ENCODE measurements at places on chromosomes 5 and 9.

DNA sequence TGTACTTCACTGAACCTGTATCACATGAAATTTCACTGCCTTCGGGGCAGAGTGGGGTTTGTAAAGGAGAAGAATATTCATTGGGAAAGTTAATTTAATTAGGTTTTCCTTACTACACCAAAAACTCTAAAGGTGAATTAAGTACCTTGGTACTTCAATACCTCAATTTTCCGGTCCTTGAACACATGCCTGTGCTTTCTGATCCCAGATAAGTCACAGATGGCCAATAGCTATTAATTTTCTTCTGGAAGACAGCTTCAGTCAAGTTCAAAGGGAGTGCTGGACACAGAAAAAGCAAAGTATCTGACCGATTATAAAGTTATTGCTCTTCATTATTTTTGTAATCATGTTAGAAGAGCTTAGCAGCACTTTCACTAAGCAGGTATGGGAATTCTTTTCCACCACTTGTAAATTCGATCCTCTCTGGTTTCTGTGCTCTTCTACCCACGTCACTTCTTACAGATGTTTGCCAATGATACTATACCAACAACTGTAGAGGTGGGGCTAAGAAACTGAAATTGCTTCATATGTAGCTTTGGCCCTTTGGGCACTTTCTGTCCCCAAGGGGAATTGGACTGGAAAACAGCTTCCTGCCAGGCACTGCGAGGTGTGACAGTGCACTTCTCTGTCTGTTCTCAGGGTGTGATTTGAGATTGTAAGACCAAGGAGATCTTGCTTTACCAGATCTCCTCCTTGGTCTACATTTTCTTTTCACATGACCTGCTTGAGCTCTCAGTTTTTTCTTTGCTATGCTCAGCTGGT, 164.0 kb downstream of the CCDC192 start:
- DNase-seq: no peak

GRCh38 chr9:124968238-124968637, 27.4 kb upstream of the GOLGA1 start:
- DNase-seq: no peak

- DNase-seq: no peak
Measured at GRCh38 chr5:76983468-76983867, 30.6 kb downstream of the CRHBP start.

- DNase-seq: no peak
Measured at GRCh38 chr9:33524306-33524947, 376 bp downstream of the ANKRD18B start.

- no peak for DNase-seq
Measured at GRCh38 chr9:81414836-81415235, 274.5 kb downstream of the TLE1 start.

- DNase-seq: no peak
Measured at GRCh38 chr5:160921-161802, 30.1 kb upstream of the LRRC14B start.

- DNase-seq: no peak
Measured at GRCh38 chr9:114350636-114351401, 21.1 kb downstream of the ORM2 start.

- no peak for DNase-seq
Measured at GRCh38 chr5:32322882-32323281, 10.1 kb upstream of the MTMR12 start.

DNA sequence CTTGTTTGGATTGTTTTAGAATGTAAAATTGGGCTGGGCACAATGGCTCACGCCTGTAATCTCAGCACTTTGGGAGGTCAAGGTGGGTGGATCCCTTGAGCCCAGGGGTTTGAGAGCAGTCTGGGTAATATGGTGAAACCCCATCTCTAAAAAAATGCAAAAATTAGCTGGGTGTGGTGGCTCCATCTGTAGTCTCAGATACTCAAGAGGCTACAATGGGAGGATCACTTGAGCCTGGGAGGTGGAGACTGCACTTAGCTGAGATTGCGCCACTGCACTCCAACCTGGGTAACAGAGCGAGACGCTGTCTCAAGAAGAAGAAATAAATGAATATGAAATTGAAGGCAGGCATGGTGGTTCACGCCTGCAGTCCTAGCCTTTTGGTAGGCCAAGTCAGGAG, 21.3 kb downstream of the MAML1 start:
- DNase-seq: no peak

DNA sequence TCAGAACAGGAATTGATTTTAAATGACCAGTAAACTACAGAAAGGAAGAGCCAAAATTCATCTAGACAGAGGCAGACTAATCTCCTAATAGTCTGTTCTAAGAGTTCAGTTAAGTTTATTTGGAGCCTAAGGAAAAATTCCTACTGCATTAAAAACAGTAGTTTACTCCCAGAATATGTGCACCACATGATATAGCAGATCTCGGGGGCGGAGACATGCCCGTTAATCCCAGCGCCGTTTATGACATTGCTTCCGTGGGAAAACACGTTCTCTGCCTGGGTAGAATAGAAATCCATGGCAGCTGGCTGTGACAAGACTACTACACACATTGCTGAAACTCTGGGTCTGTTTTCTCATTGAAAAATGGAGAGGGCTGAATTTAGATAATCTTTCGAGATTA, 11.4 kb downstream of the HABP4 start:
- DNase-seq: no peak

DNA sequence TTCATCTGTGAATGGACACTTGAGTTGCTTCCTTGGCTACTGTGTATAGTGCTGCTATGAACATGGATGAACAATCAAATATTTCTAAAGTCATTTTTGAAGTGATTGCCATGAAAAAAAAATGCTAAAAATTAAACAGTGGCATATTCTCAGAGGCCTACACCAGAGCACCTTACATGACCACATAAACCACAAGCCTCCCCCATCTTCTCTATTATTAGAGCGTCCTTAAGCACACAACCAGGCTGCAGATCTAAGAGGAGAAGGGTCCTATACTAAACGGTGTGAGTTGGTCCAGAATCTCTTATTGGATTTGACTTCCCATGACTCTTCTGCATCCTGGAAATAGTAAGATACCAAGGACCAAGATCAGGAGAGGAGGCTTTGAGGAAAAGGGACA, 34.3 kb downstream of the PCA3 start:
- DNase-seq: peak; percentile 5

DNA sequence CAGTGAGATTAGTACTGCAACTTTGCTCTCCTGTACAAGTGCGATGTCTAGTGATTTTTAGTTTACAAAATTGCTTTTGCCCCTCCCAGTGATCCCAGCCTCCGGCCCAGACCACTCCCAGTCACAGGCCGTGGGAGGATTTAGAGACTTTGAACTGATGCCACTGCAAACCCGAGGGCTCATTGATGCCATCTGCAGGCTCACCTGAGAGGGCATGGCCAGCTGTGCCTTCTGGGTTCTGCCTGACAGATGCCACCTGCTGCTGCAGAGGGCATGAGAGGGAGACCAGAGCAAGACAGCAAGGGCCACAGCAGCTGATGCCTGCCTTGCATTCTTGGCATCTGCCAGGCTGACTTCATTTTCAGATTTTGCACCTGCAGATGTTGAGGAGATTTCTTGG, 593.8 kb downstream of the CDK5RAP2 start:
- no peak for DNase-seq

DNA sequence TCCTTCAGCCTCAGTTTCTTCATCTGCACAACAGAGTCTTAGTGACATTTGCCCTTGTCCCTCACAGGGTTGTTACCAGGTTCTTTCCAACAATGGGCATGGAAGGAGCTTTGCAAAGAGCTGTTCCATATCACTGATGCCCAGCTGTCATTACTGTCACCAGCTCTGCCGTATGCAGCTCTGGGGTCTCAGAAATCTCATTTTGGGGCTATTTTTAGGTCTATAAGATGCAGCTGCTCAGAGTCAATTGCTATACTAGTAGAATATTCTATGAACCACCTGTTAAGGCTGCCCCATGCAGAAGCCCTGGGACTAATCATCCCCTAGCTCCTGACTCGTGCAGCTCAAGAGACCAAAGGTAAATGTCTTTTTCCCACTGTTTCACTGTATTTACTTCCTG, 105.1 kb upstream of the TNPO1 start:
- no peak for DNase-seq

GRCh38 chr9:123168586-123168985, 99.8 kb downstream of the STRBP start:
- DNase-seq: no peak

GRCh38 chr5:392431-392988, 50.5 kb upstream of the EXOC3 start:
- DNase-seq: peak; percentile 82

DNA sequence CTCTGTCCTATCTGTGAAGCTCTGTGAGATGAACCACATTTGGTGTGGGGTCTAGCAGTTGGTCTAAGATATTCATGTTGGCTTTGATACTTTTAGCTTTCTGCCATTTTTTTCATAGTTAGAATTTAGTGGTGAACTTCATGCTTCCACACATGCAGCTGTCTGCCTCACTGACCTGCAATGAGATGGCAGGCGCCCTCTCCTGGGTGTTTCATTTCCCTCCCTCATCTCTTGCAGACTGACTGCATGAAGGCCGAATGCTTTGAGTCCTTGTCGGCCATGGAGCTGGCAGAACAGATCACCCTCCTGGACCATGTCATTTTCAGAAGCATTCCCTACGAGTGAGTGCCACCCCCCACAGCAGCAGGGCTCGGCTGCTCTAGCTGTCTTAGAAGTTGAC, 26.1 kb upstream of the CKMT2 start:
- peak; percentile 21 for DNase-seq

GRCh38 chr9:114110180-114110579, 11.1 kb upstream of the KIF12 start:
- no peak for DNase-seq

DNA sequence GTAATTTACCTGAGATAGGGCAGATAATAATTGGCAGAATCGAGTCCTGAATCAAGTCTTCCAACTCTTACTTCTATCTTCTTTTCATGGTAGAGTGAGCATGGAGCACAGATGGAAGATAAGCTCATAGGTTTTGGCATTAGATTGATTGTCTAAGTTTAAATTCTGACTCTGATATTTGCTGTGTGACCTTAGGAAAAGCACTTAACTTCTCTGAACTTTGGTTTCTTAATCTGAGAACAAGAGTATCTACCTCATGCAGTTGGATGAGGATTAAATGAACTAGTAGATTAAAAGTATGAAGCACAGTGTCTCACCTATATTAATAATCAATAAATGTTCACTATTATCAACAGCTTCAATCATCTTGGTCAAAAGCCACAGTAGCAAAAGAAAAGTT, 9.4 kb upstream of the ASTN2 start:
- DNase-seq: no peak

GRCh38 chr5:172952034-172952511, 7.2 kb upstream of the RPL26L1 start:
- no peak for DNase-seq

GRCh38 chr5:103444333-103445038, 118.1 kb downstream of the NUDT12 start:
- no peak for DNase-seq

DNA sequence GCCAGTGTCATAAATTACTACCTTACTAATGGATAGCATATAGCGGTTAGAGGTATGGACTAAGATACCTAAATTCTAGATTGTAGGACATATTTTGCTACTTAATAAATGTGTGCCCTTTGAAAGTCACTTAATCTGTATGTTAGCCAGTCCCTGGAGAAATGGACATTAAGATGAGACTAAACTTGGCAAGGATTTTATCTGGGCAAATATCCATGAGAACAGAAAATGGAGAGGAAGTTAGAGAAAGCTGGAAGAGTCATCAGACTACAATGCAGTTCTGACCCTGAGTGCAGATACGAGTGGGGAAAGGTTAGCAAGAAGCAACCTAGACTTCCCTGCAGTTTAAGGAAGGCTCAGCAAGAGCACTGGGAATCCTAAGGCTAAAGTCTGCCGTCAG, 33.0 kb downstream of the TBCA start:
- DNase-seq: no peak

- no peak for DNase-seq
Measured at GRCh38 chr9:89975630-89976029, 370.8 kb downstream of the GADD45G start.

GRCh38 chr5:157107508-157107907, 1.3 kb downstream of the HAVCR2 start:
- no peak for DNase-seq

- DNase-seq: no peak
Measured at GRCh38 chr9:3719286-3719685, 193.5 kb upstream of the RFX3 start.

DNA sequence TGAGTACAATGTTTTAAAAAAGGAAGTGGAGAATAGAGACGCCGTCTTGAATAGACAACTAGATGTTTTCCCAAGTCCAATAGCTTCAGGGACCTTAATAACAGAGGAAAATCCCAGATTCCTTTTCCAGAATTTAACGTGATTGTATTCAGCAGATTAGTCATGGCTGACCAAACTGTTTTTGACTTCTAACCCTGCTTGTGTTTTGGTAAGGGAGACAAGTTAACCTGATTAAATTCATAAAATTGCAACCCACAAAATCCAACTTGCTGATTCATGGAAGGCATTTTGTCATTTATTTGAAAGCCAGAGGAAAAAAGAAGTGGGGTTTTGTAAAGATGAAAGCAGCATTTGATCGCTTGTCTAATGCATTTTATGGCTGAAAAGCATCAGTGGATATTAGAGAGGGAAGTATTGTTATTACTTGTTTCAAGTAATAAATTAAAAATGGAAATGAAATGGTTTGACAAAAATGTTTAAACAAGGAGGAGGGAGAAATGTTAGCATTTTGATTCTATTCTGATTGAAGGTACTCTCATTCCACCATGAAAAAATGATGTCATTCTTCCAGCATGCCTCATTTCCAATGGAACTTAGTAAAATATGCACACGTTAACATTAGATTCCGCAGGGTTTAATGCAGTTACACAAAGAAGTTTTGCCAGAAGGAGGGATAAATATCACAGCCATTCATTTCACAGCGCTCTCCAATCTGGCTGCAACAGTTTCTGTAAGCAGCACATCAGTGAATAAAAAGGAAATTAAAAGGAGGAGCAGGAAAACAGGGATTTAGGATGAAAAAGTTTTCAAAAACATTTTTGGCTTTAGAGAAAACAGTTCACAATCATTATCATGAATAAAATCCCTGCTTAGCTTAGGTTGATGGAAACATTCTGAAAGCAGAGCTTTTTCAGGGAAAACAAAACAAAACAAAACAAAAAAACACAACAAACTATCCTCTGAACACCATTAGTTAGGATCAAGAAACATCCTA, 314.7 kb downstream of the PRR16 start:
- no peak for DNase-seq

DNA sequence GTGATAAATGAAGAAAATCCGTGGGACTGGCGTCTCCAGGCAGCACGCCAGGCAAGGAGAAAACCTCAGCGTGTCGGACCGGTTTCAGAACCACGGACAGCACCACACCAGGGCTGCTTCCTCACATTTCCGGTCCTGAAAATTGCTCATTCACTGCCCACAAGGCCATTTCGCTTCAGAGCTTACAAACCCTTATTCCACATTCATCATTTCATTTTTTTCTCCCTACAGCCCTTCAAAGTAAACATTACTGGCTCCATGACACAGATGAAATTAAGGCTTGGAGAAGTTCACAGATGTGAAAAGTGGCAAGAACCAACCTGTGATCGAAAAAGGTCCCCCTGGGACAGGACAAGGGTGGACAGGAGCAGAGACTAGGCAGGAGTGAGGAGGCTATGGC, 1.5 kb upstream of the GPRIN1 start:
- no peak for DNase-seq

- no peak for DNase-seq
Measured at GRCh38 chr9:113464286-113464660, 746 bp downstream of the RGS3 start.

- DNase-seq: no peak
Measured at GRCh38 chr9:91043811-91044175, 242.2 kb downstream of the SYK start.

All from GM12891 (cell line).